ENCODE measurements at places on chromosomes 13 and 19.

DNA sequence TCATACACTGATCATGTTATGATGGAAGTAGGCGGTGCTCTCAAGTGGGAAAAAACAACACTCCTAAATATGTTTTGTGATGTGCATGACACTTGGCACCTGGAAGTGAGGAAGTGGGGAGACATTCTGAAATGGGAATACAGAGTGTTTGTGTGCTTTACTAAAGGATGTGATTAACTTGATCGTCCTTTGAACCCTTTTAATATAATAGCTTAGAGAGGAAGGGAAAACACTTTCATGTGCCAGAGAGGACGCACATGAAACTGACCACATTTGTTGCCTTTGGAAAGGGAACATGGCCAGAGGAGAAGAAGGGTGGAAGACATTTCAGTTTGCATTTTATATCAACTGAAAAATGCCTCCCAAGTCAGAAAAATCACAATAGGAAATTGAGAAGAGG lies 31.4 kb downstream of the SMAD9 start:
- DNase-seq, result no peak

- DNase-seq, result no peak
Measured at GRCh38 chr19:24029941-24030636, 56.9 kb upstream of the ZNF254 start.

GRCh38 chr13:71030784-71031183 lies 836.2 kb downstream of the DACH1 start:
- DNase-seq, result no peak

DNA sequence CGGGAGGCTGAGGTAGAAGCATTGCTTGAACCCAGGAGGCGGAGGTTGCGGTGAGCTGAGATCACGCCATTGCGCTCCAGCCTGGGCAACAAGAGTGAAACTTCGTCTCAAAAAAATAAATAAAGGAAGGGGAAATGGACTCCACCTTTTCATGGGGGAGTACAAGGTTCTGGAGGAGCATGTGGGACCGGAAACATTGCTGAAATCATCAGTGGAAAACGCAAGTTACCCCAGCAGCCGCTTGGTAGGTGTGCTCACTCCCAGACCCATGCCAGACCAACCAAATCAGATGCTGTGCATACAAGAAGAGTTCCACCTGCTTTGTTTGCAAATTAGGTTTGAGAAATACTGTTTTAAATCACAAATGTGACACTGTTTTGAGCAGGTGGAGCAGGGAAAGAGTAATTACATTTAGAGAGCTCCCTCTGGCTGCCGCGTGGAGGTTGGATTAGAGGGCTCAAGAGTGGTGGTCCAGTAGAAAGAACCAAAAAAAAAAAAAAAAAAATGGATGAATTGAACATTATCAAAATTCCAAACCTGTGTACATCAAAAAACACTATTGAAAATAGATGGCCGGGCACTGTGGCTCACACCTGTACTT lies 4.9 kb downstream of the ERICH4 start:
- DNase-seq, result no peak

- no peak for DNase-seq
Measured at GRCh38 chr13:113735750-113736149, 23.3 kb upstream of the TMEM255B start.
